Astrocyte of the spinal cord (primary cell): ENCODE measurements at places on chromosomes 11 and 22.
A peak's percentile ranks its signal among the peaks of the same experiment; 100 is the strongest.

DNA sequence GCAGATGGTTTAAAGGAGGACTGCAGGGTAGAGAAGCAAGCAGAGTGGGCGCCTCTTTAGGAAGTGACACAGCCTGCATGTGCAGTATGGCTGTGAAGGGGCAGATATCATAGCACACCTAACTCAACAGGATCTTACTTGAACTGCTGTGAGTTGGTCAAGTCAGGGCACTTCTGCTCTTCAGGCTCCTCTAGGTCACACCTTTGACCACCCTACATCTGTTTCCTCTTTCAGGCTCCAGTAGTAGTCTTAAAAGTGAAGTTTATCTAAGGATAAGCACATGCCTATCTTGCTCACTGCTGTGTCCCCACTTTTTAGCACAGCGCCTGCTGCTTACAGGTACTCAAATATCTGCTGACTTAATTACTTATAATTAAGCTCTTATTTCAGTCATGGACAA is 6.5 kb downstream of the MRPL16 start:
- no peak for DNase-seq

- DNase-seq, result no peak
These were observed 1.5 kb downstream of the RPS6KA4 start for GRCh38 chr11:64360448-64360921.

- DNase-seq, result no peak
These were observed 13.2 kb downstream of the SIK3 start for GRCh38 chr11:117084992-117085391.

GRCh38 chr22:49659924-49660315 is 167.8 kb downstream of the BRD1 start:
- no peak for DNase-seq

DNA sequence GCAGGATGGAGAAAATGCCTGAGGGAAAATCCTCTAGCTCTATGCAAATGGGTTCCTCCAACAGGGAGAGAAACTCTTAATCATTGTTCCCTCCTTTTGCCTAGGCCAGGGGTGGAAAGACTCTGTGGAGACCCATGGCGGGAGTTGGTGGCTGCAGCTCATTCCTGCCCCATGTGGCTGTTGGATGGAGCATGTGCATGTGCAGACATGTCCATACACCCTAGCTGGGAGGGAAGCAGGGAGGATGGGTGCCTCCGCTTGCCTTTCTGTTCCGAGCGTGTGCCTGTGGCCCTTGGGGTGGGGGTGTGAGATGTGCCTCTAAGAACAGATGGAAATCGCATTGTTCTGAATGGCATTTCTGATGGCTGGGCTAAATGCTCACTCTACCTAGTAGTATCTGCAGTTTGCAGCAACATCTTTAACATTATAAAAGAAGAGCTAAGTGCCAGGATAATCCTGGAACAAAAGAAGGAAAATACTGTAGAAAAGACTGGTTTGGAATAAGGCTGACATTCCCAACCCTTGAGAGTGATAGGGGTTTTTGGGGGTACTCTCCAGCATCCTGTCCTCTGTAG is 31.7 kb downstream of the METTL15 start:
- no peak for DNase-seq

- DNase-seq, result no peak
These were observed 51.8 kb upstream of the KIRREL3 start for GRCh38 chr11:127052404-127052803.

DNA sequence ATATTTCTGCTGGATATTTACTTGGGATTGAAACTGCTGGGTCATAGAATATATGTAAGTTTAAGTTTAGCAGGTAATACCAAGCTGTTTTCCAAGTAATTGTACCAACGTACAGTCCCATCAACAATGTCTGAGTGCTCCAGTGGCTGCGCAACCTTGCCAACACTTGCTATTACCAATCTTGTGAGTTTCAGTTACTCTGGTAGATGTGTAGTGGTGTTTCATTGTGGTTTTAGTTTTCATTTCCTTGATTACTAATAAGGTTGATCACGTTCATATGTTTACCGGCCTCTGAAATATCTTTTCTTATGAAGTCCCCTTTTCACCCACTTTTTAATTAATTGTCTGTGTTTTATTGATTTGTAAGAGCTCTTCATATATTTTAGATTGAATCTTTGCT is 370.6 kb upstream of the CADM1 start:
- no peak for DNase-seq

- DNase-seq, result no peak
These were observed 94.9 kb downstream of the FAR1 start for GRCh38 chr11:13763341-13763740.

DNA sequence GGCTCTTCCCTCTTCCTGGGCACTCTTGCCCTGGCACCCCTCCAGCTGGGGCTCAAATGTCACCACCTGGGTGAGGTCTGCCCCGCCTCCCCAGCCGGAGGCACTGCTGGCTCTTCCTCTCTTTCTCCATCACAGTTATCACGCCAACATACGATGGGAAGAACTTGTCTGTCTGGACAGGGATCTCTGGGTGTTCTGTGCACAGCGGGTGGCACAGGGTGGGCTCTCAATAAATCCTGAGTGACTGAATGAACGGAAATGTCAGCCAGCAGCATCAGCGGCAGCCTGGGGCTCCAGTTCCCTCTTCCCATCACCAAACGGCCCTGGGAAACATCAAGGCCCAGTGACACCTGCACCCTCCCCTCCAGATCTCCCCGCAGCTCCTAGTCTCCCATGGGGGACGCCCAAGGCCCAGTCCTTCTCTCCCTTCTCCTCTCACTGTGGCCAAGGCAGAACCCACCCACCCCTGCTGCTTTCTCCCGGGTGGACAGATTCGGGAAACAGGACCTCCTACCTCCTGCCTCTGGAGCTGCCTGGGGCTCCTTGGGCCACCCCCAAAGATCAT is 440 bp upstream of the SLC25A45 start:
- no peak for DNase-seq

DNA sequence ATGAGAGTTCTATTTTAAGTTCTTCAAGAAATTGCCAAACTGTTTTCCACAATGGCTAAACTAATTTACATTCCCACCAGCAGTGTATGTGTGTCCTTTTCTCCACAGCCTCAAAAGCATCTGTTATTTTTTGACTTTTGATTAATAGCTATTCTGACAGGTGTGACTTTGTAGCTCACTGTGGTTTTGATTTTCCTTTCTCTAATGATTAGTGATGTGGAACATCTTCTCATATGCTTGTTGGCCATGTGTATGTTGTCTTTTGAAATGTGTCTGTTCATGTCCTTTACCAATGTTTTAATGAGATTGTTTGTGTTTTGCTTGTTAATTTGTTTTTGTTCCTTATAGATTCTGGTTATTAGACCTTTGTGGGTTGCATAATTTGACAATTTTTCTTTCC is 18.0 kb upstream of the RAB38 start:
- no peak for DNase-seq

DNA sequence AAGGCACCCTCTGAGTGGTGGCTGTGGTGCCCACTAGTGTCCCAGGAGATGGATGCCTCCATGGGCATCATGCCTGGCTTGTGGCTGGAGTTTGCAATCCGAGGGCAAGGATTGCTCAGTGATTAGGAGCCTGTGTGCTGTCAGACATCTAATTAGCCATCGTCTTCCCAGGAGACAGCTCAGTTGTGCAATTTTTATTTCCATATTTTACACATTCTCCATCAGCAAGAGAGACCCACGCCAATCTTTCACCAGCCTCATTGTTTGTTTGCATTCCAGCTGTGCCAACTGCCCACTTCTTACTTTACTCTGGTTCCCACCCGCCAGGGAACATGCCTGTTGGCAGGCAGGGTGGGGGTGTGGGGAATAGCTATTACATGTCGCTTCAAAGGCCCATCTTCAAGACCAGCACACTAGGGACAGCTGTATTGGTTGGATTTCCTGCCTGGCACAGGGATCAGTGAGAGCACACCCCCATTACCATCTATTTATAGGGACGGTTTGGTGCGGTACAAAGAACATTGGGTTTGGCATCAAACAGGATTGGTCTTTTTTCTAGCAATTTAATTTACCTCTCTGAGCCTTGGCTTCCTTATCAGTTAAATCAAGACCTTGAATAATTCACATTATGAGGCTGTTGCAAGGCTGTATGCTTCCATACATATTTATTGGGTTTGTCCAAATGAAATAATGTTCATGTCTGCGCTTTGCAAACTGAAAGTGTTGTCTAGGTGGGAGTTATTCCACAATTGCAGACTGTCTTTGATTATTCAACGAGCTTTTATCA is 80.7 kb upstream of the NAV2 start:
- DNase-seq, result peak; percentile 13

DNA sequence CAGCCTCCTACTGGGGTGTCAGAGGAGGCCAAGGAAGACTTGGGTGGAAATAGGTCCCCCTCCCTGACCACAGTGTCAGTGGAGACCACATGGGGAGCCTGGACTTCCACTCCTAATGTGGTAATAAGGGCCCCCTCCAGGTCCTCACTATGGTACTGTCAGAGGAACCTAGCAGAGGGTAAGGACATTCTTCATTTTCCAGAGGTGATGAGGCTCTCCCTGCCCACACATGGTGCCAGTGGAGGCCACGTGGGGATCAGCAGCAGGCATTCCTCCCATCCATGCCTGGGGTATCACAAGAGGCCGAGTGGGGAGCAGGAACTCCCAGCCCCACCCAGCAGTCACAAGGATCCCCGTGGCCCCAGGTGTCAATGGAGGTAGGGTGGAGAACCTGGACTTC is 6.5 kb upstream of the CLDN5 start:
- no peak for DNase-seq
